ENCODE measurements at places on chromosomes 6 and 20. TPM values are rescaled to one million over a fixed set of nuclear protein-coding genes. Genes with fewer than 3 reads are reported as not detected.

The PRND gene
- 0.08 TPM for total RNA-seq

The CASS4 gene
- 3.0 TPM for total RNA-seq

GRCh38 chr20:35156978-35157377, 9.8 kb upstream of the EDEM2 start:
- DNase-seq: no peak

- no peak for DNase-seq
Observed at GRCh38 chr6:161279677-161280415, 6.0 kb upstream of the AGPAT4 start.

DNA sequence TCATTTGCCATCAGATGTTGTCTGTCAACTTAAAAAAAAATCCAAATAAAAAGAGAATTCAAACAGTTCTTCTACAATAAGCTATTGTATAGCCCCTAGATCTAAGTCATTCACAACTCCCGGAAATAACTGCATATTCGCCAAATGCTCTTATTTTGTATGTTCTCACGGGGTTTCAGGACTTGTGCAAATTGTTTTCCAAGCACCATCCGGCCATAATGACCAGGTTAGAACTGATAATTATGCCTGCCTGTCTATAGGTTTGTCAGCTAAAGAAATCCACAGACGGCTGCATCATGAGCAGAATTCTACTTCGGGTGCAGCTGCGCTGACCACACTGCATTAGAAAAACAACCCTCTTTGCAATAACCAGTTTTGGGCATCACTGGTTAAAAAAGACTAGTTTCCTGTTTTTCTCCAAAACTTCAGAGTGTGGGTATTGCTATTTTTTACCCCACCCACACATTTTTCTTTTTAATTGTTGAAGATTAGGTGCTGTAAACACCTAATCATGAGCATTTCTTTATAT, 87.7 kb downstream of the HIVEP2 start:
- no peak for DNase-seq
